ENCODE measurements at places on chromosomes 5 and 9.

GRCh38 chr5:131210151-131210510 lies 39.4 kb downstream of the LYRM7 start:
- DNase-seq = no peak

DNA sequence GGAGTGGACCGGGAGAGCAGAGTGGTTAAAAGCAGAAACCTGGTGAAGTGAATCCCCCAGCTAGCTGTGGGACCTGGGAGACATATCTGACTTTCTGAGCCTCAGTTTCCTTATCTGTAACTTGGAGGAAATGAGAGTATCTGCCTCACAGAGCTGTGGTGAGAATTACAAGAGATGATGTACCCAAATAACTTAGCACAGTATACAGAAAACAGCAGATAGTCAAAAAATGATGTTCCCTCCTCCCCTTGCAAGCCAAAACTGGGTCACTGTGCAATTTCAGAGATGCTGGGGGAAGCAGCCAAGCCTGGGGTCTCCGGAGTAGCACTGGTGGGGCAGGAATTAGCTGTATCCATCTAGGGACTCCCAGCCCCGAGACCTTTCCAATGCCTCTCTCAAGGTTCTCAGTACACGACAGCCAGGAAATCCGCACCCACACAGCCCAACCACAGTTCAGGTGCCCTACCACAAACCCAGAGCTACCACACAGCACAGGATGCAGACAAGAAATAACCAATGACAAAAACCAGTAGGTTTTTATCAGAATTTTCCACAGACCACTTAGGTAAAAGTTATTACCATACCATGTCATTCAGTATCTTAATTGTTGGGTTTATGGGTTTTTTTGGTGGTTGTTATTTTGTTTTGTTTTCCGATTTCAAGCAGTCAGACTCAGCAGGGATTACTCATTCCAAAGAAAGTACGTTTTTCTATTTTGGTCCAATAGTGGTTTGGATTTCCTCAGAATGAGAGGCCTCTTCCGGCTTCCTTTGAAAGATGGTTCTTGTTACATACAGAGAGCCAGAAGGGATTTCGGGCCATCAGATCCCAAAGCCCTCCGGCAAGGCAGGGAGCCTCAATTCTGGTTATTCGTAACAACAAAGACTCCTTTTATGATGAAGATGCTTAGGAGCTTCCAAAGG lies 4.9 kb upstream of the HRH2 start:
- no peak for DNase-seq

DNA sequence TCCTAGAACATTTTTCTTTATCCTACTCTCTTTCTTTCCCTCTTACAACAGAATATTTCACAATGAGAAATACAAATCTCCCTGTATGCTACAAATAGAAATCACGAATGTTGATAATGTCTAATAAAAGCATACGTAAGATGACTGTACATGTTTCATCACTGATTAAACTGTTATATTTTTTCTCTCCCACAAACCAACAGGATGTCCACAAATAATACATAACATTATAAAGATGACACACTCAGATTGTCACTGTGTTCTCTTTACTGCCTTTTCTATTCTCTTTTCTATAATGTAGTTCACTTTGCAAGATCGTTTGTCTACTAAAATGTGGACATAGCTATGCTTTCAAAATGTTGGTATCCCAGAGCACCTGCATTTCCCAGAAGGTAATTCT lies 90.7 kb upstream of the PARP8 start:
- DNase-seq = no peak

GRCh38 chr5:44660251-44660650 lies 148.5 kb upstream of the MRPS30 start:
- no peak for DNase-seq

GRCh38 chr5:10611290-10611689 lies 47.4 kb downstream of the ANKRD33B start:
- no peak for DNase-seq

DNA sequence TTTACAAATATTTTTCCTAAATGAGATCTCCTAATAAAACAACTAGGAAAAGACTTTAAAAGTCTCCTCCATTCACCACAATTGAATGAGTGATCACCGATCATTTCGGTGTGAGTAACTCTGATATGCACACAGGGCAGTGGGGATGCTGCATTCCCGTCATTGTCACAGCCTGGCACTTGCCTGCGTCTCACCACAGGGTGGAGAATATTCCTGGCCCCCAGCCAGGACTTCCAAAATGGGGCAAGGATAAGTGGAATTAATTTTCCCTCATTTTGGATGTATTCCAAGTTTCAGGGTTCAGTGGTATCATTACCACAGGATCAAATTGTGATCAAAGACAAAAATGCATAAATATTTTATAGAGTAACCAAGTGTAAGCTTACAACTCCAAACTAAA lies 107.1 kb downstream of the CTNND2 start:
- DNase-seq = no peak

GRCh38 chr5:149297340-149298025 lies 25.8 kb downstream of the AFAP1L1 start:
- no peak for DNase-seq

GRCh38 chr5:117881426-117882230 lies 1106.7 kb downstream of the DTWD2 start:
- no peak for DNase-seq

- DNase-seq = no peak
Observed at GRCh38 chr9:805151-805550, 36.3 kb upstream of the DMRT1 start.

GRCh38 chr5:170632266-170632984 lies 128.6 kb downstream of the KCNIP1 start:
- no peak for DNase-seq

DNA sequence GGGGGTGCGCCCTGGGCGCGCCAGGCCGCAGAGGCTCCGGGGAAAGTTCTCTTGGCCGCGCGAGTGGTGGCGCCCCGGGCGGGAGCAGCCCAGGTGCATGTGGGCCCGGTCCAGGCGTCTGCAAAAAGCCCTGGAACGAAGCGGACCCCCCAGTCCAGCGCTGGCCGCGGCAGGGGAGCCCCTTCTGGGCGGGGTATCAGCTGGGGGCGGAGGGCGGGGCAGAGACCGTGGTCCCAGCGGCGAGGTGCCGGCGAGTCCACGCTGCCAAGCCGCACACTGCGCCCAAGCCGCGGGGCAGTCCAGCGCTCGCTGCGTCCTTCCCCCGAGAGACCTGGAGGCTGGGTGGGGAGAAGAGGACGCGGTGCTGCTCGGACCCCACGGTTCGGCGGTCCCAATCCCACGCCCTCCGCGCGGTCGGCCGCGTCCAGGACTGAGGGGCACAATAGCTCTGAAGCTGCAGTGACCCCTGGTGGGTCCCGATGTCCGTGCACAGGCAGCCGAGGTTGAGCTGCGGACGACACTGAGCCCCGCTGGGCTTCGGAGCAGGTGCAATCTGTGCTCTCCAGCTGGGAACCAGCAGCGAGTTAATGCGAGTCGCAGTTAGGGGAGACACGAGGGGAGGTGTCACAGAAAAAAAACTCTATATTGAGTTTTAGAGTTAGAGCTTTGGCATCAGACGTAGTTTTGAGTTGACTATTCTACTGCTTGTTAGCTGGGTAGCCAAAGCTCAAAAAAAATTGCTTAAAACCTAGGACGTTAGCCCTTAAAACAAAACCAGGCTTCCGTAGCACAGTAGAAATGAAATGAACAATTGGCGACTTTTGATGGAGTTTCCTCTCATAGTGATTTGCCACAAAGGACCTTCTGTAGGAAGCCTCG lies 1.1 kb upstream of the EPB41L4A start:
- DNase-seq = no peak

DNA sequence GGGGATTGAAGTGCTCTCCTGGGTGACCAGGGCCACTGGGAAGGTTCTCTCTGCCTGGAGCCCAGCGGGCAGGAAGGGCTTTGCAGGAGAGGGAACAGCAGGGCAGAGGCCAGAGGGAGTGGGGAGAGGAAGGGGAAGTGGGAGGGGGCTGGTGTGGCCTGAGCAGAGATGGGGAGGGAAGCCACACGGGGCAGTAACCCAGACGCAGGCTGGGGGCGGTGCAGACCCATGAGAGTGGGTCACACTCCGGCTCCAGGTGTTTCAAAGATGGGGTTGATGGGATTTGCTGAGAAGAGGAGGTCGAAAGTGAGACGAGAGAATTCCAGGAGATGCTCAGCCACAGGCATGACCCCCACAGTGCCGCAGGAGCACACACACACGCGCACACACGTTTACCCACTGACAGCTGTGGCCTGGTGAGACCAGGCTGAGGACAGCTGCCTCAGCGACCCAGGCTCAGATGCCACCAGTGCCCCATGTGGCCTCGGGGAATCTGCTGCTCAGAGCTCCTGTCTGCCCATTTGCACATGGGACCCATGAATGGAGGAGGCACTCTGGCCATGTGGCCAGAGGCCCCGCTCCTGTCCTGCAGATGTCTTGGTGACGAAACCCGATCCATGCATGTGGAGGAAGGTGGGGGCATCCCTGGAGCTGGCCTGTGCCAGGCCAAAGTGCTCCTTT lies 32.7 kb upstream of the FCN2 start:
- no peak for DNase-seq

DNA sequence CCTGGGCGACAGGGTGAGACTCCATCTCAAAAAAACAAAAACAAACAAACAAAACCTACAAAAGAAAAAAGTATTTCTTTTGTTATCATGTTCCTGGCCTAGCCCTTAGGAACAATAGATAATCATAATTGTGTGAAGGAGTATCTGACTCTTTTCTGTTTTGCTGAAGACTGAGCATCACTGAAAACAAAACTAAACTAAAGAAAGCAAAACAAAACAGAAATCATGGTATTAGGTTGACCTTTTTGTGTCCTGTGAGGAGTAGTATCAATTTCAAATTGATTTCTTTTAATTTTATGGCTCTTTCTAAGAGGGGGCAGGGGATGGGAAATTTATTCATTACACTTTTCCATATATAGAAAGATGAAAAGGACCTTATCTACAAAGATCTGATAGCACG lies 246.0 kb downstream of the YTHDC2 start:
- no peak for DNase-seq

DNA sequence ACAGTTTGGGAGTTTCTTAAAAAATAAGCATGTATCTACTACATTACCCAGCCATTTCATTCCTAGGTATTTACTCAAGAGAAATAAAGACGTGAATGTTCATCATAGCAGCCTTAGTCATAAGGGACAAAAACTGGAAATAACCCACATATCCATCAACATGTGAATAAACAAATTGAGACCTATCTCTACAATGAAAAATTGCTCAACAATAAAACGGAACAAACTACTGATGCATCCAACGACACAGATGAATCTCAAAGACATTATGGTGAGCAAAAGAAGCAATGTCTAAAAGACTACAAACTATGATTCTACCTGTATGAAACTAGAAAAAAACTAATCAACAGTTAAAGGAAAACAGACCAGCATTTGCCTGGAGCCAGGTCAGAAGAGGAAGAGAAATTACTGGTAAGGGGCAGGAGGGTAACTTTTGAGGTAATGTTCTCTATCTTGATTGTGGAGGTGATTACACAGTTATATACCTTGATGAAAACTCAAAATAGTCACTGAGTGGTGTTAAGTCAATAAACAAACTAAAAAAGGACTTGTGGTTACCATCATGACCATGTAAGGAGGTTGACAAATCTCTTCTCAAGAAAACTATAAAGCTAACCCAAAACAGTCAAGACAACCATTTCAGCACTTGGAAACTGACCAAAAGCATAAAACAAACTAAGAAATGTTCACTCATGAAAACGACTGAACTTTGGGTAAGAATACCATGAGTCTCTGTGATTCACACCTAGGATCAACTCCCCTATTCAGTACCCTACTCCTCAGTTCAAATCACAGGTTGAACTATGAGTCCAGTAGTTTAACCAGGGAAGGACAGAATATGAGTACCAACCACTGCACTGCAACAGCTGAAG lies 10.4 kb downstream of the UIMC1 start:
- DNase-seq = no peak

DNA sequence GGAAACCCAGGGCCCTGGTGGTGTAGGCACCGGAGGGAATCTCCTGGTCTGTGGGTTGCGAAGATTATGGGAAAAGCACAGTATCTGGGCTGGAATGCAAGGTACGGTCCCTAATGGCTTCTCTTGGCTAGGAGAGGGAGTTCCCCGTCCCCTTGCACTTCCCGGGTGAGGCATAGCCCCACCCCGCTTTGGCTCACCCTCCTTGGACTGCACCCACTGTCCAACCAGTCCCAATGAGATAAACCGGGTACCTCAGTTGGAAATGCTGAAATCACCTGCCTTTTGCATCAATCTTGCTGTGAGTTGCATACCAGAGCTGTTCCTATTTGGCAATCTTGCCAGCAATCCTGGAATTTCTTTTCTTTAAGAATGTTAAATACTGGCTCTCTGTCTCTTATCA lies 1429.1 kb downstream of the MAT2B start:
- no peak for DNase-seq

- no peak for DNase-seq
Observed at GRCh38 chr5:179168664-179169063, 108.5 kb downstream of the ZNF354C start.

- no peak for DNase-seq
Observed at GRCh38 chr9:115005322-115005721, 74.9 kb upstream of the TNFSF8 start.

DNA sequence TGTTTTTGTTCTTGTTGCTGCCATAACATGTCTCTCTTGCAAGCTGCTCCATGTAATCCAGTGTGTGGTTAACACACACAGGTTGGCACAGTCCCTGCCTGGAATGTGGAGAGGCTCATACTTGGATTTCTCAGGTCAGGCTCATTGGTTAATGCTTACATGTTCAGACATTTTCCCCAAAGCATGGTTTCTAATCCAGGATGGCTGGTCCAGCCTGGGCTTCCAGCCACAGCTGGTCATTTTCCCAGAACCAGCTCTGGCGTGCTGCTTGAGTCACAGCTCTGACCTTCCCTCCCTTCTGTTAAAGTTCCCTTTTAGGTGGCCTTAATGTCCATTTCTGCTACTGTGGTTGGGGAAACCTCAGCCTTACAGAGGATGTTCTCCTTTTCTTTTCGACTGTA lies 294.3 kb downstream of the TAF11L14 start:
- DNase-seq = no peak

Measured in iPS DF 19.7 (cell line).